ENCODE measurements at places on chromosomes 2 and 18. TPM values are rescaled to one million over a fixed set of nuclear protein-coding genes. Genes with fewer than 3 reads are reported as not detected.

Gene CAVIN2
- total RNA-seq, result 18.4 TPM

Gene KCNG2
- total RNA-seq, result 0.12 TPM

Gene RASGRP3
- 4.1 TPM for total RNA-seq

Gene ZNF516
- total RNA-seq, result 12.6 TPM

Gene NYAP2
- total RNA-seq, result not detected

Gene MAB21L4
- not detected for total RNA-seq

Gene GAD1
- total RNA-seq, result 0.23 TPM

Gene CYRIA
- total RNA-seq, result 4.3 TPM

Gene RAB27B
- 1.3 TPM for total RNA-seq

Gene SERPINB11
- 0.12 TPM for total RNA-seq

Gene SDC1
- total RNA-seq, result 9.6 TPM

Gene IL1F10
- not detected for total RNA-seq

Gene LYG1
- not detected for total RNA-seq

Gene CDH2
- total RNA-seq, result 337 TPM

Gene RNF181
- 332 TPM for total RNA-seq

Gene STPG4
- total RNA-seq, result 0.23 TPM

Gene TUBB8B
- total RNA-seq, result not detected

Gene INHBB
- 0.08 TPM for total RNA-seq

Gene AMER3
- not detected for total RNA-seq

Gene DPP10
- total RNA-seq, result not detected

Gene FANCL
- total RNA-seq, result 16.5 TPM

Gene CDH7
- not detected for total RNA-seq

Gene ADD2
- total RNA-seq, result 0.35 TPM

Gene STEAP3
- 13.8 TPM for total RNA-seq

Gene ACMSD
- not detected for total RNA-seq

Gene PLEK
- not detected for total RNA-seq

Gene EGR4
- total RNA-seq, result not detected

Gene PFN4
- not detected for total RNA-seq

Gene OSBPL1A
- total RNA-seq, result 39.0 TPM

Gene SERPINB5
- not detected for total RNA-seq

Gene RNU2-63P
- not detected for total RNA-seq

Gene HOXD4
- not detected for total RNA-seq

Gene SERPINB12
- total RNA-seq, result not detected

Gene C18orf54
- 0.70 TPM for total RNA-seq

Gene CHRNG
- total RNA-seq, result not detected

Gene ZNF385B
- not detected for total RNA-seq

Gene RAB6D
- not detected for total RNA-seq

Gene PDE11A
- not detected for total RNA-seq

Gene LYPD6B
- not detected for total RNA-seq

Gene UNC80
- total RNA-seq, result under 0.01 TPM

Gene C2orf66
- total RNA-seq, result 0.08 TPM

Gene LONRF2
- total RNA-seq, result not detected

Gene FBXO36
- 1.4 TPM for total RNA-seq

Gene CHPF
- total RNA-seq, result 109 TPM

Gene RAX
- not detected for total RNA-seq

Gene IL18R1
- 1.1 TPM for total RNA-seq

Gene KCNIP3
- 2.9 TPM for total RNA-seq

Gene SCN2A
- total RNA-seq, result 1.8 TPM

Gene RPL31
- total RNA-seq, result 1,836 TPM

Gene RPRM
- total RNA-seq, result not detected

Gene RSAD2
- 0.82 TPM for total RNA-seq

Gene GPATCH11
- 5.0 TPM for total RNA-seq

Gene SFXN5
- total RNA-seq, result 11.8 TPM

Gene LOXHD1
- not detected for total RNA-seq

Gene ALPI
- total RNA-seq, result not detected

Gene PSMD14
- 74.4 TPM for total RNA-seq

Gene FKBP7
- total RNA-seq, result 51.4 TPM
